ENCODE measurements at places on chromosomes 11 and 22. TPM values are rescaled to one million over a fixed set of nuclear protein-coding genes. Genes with fewer than 3 reads are reported as not detected.

Gene APOBEC3G
- 2.6 TPM for total RNA-seq

Gene VPREB1
- total RNA-seq = not detected

Gene ALG12
- total RNA-seq = 26.9 TPM

Gene MS4A14
- total RNA-seq = not detected

Gene SOX10
- 2.3 TPM for total RNA-seq

Gene NAV2
- 42.3 TPM for total RNA-seq

Gene OR51B4
- total RNA-seq = not detected

Gene NLRP6
- total RNA-seq = not detected

Gene YPEL4
- total RNA-seq = 0.82 TPM

Gene CALCA
- total RNA-seq = 1.9 TPM

Gene KRTAP5-2
- not detected for total RNA-seq

GRCh38 chr22:37161443-37161842 lies 11.7 kb upstream of the IL2RB start:
- DNase-seq = peak; percentile 38

- no peak for DNase-seq
These were observed 62.2 kb downstream of the DKK3 start for GRCh38 chr11:11946180-11946579.

DNA sequence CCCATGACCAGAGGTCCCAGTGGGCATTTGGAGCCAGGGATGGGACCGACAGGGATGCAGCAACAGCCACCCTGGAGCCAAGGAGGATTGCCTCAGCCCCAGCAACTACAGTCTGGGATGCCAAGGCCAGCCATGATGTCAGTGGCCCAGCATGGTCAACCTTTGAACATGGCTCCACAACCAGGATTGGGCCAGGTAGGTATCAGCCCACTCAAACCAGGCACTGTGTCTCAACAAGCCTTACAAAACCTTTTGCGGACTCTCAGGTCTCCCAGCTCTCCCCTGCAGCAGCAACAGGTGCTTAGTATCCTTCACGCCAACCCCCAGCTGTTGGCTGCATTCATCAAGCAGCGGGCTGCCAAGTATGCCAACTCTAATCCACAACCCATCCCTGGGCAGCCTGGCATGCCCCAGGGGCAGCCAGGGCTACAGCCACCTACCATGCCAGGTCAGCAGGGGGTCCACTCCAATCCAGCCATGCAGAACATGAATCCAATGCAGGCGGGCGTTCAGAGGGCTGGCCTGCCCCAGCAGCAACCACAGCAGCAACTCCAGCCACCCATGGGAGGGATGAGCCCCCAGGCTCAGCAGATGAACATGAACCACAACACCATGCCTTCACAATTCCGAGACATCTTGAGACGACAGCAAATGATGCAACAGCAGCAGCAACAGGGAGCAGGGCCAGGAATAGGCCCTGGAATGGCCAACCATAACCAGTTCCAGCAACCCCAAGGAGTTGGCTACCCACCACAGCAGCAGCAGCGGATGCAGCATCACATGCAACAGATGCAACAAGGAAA lies 27.3 kb upstream of the L3MBTL2 start:
- no peak for DNase-seq

- DNase-seq = no peak
These were observed 228.9 kb downstream of the GUCY1A2 start for GRCh38 chr11:106789406-106789805.

- peak; percentile 79 for DNase-seq
These were observed at the start of gene CEND1 for GRCh38 chr11:789943-790342. CEND1 (minus strand) TSS chr11:790090; CDS start chr11:788576, 1,514 bp downstream.

DNA sequence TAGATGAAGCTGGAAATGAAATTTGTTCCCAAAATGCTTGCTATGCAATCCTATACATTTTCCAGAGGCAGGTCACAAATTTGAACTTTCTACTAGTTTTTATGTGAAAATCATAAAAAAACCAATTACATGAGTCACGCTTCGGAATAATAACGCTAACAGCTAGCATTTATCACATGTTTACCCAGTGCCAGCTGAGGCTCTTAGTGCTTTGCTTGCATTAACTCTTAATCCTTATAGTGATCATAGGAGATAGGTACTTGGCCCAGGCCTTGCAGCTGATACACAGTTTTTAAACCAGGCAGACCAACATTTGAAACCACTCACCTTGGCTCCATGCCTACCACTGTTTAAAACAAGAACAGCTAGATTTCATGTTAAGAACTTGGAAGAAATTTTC lies 131.8 kb upstream of the RAG2 start:
- DNase-seq = no peak

- DNase-seq = peak; percentile 70
These were observed 16.3 kb upstream of the CYP2R1 start for GRCh38 chr11:14908214-14908880.

- DNase-seq = no peak
These were observed 120.2 kb downstream of the BCR start for GRCh38 chr22:23300476-23300875.

- no peak for DNase-seq
These were observed 590 bp upstream of the CD6 start for GRCh38 chr11:60970890-60971289.

DNA sequence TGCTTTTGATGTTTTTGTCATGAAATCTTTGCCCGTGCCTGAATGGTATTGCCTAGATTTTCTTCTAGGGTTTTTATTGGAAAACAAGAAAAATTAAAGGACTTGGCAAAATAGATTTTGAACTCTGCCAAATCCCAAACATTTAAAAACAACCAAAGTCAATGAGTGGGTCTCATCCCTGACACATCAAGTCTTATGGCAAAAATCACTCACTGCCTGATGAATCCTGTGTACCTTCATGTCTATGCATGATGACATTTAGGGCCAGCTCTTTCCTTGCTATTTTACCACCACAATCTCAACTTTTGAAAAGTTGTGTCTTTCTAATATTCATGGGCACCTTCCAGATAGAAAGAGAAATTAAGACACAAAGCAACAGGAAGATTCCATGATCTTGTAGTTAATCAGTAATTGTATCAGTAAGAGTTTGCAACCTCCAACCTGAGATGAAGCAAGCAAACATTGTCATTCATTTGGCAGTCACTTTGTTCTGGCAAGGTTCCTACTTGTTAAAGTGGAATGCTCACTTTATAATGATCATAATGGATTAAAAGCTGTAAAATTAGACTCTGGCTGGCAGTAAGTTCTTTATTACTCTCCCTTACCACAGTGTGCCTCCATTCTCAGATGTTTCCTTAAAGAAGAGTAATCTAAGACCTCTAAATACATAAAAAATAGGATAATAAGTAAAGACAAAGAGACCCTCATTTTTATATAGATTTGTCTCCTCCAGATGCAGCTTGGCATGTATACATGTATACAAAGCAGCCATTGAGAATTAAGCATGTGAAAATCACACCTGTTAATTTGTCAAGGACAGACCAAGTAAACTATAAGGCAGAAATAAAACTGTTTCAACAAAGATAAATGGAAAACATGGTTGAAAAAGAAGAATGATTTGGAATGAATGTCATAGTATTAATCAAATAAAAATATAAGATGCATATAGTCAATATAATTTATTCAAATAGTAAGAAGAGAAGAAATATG lies 51.6 kb downstream of the ETS1 start:
- DNase-seq = no peak

DNA sequence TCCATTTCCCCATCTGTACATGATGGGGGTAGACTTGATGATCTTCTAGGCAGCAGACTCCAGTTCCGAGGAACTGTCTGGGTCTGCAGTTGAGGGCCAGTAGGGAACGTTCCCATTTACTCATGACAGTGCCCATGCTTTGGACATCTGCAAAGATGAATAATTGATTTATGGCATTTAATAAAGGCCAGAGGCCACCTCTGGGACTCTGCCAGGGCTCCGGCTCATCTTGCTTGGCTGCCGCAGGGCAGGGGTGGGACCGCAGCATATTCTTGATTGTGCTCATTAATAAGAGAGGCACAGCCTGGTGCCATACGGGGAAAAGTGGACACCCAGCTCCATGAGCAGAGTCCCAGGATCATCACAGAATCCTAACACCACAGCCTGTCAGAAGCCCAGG lies 28.1 kb upstream of the KLHL35 start:
- no peak for DNase-seq

GRCh38 chr11:87038235-87038977 lies 672 bp downstream of the TMEM135 start:
- DNase-seq = no peak

DNA sequence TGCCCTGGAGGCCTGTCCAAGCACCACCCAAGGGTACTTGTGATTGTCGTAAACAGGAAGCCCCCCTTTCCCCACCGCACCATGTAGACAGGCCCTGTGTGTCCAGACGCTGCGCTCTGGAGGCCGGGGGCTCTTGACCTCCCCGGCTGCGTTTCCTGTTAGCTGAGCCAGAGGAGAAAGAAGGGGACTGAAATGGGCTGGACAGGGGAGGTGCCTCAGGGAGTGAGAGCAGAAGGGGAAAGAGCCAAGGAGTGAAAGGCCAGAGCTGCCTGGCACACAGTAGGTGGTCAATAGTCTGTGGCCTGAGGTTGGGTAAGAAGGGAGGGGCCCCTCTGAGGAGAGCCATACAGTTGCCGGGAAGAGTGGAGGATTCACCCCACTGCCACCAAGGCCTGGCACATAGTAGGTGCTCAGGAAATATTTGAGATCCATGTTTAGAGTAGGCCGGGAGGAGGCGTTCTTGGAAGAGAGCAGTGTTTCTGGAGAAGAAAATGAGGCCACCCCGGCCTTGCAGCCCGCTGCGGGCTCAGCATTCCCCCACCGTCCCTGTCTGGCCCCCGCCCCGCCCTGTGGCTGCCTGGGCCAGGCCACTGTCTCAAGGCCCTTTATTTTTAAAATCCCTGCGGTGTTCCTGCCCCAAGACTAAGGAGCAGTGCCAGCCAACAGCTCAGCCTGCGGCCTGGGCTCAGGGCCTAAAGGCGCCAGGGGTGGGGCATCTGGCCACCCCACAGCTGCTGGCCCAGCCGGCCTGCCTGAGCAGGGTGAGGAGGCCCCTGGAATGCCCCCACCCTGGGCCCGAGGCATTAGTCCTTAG lies 13.6 kb upstream of the CDC42EP1 start:
- DNase-seq = peak; percentile 87

- DNase-seq = no peak
These were observed 56.2 kb downstream of the CYP2R1 start for GRCh38 chr11:14835496-14836492.

DNA sequence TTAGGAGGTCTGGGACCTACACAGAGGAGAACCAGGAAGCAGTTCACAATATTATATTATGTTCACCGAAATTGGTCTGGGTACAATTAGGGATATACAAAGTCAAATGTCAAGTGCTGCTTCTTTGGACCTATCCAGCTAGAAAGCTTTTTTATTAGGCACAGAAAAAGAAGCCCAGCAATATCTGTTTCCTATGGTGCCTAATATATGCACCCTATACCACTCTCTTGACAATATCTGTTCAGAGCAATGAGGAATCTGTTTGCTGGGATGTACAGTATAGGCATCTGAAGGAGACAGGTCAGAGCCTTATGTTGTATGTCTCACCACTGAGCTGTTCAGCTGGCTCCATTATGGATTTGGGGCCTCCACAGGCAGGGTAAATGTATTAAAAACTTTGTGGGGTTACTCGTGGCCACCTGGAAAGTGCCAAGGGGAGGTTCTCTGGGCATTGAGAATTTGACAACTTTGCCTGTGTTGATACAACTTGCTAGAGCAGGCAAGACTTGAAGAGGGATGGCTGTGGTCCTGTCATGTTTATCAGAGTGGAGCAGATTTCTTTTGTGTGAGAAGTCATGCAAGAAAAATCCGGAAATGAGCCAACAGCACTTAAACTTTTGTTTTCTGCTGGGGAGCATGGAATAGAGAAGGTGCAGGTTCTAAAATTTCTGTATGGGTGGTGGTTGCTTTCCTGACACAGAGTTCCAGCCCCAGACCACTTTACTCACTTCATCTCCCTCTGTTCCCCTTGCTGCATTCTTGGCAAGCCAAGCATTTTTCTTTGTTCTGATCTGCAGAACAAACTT lies 10.1 kb downstream of the STIM1 start:
- peak; percentile 39 for DNase-seq

GRCh38 chr11:15825976-15826650 lies 530.2 kb downstream of the SOX6 start:
- DNase-seq = no peak

DNA sequence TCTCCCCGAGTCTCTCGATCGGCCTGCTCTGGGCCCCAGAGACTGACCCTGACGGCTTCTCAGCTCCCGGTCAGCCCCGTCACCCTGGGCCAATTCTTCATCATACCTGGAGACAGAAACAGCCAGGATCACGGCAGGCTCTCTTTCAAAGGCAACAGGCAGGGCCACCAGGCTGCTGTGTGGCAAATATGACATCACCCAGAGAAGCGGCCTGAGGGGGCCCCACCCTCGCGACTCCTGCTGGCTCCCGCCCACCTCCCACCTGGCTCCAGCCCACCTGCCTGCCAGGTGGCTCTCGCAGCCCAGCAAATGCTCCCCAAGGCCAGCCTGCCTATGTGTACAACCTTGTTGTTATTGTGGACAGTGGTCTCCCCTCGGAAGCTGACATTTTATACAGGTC lies 24.9 kb upstream of the PACSIN2 start:
- DNase-seq = no peak

DNA sequence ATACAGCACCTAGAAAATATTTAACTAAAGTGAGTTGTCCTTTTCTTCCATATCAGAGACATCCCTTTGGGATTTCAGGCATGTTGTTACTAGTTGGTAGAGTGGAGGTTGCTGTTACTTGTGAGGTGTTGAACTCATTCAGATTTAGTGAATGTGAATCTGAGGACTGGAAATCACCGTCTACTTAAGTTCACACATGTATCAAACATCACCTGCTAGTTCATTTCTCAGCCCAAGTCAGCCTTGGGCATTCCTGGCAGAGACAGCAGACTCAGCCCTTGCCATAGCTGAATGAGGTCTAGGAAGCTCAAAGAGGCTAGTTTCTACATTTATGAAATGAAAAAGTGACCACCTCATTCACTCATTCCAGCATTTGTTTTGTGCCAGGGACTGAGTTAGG lies 9.7 kb downstream of the KDELR3 start:
- no peak for DNase-seq
